ENCODE measurements at places on chromosomes 1 and 21.
A peak's percentile ranks its signal among the peaks of the same experiment; 100 is the strongest.

- DNase-seq = no peak
Measured at GRCh38 chr1:148354284-148354912, 128.7 kb downstream of the PPIAL4G start.

DNA sequence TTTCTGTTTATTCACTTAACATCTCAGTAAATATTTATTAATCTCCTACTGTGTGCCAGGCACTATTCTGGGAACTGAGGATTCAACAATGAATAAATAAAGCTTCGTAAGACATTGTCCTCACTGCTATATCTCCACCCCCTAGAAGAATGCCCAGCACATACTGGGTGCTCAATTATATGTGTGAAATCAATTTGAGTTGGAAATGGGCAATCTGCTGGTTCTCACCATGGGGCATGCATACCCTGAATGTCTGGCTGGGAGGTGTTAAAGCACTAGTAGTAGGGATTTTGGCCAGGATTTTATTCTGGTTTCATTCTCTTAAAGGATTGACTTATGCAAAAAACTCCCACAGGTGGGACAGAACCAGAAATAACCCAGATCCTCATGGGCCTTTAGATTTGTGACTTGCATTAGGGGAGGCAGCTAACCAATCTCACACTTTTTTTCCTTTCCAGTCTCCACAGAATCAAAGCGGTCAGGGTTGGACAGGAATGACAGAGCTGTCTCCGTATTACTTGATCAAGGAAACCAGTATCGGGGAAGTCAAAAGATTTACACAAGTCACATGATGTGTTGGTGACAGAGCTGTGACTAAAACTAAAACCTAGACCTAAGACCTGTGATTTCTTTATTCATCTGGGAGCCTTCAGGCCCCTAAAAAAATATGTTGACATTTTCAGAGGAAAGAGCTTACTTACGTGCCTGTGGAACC, 12.8 kb downstream of the GFI1 start:
- DNase-seq = no peak

GRCh38 chr1:175599212-175599705, 144.1 kb downstream of the TNR start:
- DNase-seq = no peak

GRCh38 chr1:32998997-32999396, 34.4 kb upstream of the RNF19B start:
- no peak for DNase-seq

GRCh38 chr21:29304597-29304996, 5.9 kb downstream of the BACH1 start:
- no peak for DNase-seq

DNA sequence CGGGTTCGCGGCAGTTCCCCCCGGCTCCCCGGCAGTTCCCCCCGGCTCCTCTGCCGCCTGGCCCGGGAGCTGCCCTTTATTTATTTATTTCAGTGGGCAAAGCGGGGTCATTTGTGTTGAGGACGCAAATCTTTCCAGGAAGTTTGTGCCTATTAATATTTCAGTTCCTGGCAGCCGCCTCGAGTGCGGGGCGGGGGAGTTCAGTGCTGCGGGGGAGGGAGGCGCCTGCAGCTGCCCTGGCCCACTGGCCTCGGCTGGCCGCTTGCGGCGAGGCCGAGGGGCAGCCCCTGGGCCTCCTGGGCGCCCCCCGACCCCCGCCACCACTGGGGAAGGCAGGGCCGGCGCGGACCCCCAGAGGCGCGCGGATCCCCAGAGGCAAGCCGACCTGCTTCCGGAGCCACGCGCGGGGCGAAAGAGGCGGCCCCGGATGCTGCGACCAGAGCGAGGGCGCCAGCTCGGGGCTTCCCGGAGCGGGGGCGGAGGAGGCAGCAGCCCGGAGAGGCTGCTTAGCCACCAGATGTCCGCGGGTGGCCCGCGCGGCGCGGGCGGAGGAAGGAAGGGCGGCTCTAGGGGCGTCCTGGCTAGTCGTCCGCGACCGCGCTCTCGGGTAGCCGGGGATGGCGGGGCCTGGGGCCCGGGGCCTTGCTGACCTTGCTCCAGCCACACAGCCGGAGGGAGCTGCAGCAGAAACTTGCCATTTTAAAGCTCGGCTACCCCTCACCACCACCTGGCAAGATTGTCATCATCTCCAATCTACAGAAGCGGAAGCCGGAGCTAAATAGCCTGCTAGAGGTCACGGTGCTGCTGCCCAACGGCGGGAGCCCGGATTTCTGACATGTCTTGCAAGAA, 48.0 kb downstream of the H3-3A start:
- DNase-seq = peak; percentile 10

DNA sequence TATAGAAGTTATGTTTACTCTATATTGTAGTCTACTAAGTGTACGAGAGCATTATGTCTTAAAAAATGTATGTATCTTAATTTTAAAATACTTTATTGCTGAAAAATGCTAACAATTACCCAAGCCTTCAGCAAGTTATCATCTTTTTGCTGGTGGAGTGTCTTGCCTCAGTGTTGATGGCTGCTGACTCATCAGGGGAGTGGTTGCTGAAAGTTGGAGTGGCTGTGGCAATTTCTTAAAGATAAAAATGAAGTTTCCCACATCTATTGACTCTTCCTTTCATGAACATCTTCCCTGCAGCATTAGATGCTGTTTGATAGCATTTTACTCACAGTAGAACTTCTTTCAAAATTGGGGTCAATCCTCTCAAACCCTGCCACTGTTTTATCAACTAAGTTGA, 95.8 kb downstream of the CDC7 start:
- no peak for DNase-seq
